Liver (tissue), 10 donors: ENCODE measurements at places on chromosomes 12 and 14.

DNA sequence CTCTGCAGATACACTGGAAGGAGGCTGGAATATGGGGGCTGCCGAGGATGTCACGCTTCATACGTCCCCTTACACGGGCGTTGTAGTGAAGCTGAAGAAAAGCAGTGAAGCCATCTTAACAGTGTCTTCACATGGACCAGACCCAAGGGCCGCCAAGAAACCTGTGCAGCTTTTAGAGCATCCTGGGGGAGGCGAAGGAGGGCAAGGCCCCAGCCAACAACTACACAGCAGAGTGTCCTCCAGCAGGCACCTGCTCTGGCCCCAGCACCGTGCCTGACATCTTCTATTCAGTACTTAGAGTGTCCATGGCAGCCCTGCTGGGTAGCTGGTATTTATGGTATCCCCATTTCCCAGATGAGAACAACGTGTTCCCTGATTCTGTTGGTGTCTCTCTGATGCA lies 48.9 kb upstream of the RIN3 start:
- DNase-seq: no peak

DNA sequence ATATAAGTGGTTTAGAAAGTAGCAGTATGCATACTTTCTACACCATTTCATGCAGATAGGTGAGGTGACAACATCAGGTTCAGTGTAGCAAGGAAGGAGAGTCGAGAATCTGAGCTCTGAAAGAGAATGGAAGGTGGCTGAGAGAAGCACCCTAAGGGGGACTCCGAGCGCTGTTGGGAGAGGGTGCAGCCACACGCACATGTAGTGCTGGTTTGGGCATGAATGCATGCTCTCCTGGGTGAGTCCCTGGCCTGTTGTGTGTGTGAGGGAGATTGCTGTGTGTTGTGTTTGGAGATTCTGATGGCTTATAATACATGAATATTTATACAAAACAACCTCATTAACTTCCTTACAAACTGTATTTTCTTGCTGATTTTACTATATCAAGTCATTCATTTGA lies 180.3 kb upstream of the LRIG3 start:
- DNase-seq: no peak

DNA sequence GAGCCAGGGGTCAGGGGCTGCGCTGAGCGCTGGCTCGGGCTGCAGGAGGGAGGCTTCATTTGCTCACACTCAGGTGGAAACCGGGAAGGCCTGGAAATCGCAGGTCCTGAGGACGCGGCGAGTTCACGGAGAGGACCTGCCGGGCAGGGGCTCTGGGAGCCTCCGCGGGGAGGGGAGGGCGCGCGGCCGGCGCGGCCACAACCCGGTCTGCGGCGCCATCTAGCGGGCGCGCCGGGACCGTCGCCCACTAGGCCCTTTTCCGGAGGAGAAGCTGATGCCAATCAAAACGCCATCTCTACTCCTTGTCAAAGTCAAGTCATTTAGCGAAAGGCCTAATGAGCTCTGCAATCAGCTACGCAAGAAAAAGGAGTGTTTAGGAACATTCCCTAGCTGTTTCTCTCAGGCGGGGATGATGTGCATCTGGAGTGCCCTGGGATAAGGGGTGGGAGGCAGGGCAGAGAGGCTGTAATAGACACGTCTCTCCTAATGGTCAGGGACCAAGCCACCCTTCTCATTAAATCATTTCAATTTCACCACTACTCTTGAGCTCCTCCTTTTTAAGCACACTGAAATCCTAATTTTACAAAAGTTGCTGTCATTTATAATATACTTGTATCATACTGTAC lies 885.8 kb upstream of the TMEM132C start:
- DNase-seq: peak; percentile 60

GRCh38 chr12:49093792-49094159 lies 825 bp downstream of the DHH start:
- no peak for DNase-seq

DNA sequence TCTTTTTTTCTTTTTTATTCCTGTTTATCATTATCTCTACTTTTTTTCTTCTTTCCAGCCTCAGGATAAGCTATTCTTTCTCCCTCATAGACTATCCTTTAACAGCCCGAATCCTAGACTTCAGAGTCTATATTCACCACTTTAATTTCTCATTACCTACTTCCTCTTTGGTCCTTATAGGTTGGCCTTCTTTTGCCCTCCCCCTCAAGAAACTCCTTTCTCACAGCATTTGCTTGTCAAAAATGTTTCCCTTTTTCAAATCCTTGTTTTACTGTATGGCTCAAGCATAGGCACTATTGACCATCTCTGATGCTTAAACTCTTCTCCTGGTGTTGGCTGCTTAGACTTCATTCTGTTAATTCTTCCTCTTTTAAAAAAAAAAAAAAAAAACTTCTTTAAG lies 52.5 kb downstream of the KIAA0586 start:
- DNase-seq: no peak

GRCh38 chr12:58803908-58804307 lies 116.4 kb downstream of the LRIG3 start:
- no peak for DNase-seq

- no peak for DNase-seq
Observed at GRCh38 chr12:111687255-111687654, 1.4 kb downstream of the ACAD10 start.

DNA sequence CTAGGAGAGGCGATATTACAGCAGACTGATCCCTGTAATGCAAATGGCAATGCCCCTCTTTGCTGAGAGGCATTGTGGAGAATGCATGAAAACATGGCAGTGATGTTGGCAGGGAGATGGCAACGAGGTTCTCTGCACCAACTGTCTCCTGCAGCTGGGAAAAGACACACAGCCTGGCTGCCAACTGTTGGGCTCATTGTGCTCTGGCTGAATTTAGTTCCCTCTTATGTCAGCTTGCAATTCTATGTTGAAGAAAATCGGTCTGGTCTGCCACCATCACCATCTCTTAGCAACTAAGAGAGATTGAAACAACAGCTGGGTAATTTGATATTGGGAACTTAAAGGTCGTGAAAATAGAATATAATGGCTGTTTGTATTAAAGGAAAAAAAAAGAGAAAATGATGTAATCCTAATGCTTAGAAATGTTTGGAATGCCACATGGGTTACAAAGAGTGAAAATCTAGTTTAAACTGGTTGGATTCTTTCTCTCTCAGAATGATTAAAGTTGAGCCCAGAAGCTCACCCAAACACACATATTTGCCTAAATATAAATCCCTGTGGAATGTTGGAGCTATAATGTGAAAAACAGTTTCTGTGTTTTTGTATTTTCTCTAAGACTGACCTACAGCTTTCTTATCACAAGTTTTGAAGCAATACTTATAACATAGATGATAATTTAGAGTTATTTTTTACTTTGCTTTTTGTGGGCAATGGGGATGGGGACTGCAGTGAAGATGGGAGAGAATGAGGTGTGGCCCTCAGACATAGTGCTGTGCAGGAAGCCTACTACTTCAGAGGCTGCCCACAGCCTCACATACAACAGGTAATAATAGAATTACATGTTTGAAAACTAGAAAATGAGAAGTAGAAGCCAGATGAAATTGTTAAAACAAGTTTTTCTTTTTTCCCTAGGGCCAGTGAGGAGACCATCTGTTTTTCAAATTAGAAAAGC lies 143.7 kb downstream of the AKAP6 start:
- DNase-seq: no peak

DNA sequence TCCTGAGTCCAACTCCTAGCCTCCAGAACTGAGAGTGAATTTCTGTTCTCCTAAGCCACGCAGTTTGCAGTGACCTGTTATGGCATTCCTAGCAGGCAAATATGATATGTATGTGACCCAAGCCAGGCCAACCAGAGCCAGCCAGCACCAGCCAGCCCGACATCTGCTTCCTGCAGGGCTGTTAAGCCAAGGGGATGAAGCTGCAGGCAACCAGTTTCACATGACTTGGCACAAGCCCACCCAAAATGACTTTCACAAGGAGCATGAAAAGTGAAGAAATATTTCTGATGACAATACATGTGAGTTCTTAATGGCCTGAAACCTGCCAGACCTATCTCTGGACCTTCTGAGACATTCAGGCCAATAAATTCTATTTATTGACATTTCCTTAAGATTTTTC lies 68.1 kb downstream of the ITPK1 start:
- no peak for DNase-seq

GRCh38 chr12:76782526-76782925 lies 18.6 kb downstream of the ZDHHC17 start:
- no peak for DNase-seq

- DNase-seq: no peak
Observed at GRCh38 chr12:87157791-87158190, 871.4 kb downstream of the C12orf50 start.

DNA sequence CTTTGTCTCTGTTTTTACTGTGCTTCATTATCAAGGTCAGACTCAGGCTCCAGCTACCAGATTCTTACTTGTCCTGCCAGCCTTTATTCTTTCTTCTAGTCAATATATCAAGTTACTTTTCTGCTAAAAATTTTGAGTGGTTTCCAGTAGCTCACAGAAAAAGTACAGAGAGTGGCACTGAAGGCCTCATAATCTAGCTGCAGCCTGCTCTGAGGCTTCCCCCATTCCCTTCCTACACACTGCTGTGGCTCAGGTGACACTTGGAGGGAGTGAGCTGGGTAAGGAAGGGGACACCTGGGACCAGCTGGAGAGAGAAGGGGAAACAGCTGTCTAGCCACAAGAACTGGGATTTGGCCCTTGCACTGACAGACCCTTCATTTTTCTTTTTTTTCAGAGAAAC lies 25.4 kb downstream of the TTC6 start:
- DNase-seq: no peak

- DNase-seq: no peak
Observed at GRCh38 chr12:56715798-56716197, 9.3 kb downstream of the NACA start.

DNA sequence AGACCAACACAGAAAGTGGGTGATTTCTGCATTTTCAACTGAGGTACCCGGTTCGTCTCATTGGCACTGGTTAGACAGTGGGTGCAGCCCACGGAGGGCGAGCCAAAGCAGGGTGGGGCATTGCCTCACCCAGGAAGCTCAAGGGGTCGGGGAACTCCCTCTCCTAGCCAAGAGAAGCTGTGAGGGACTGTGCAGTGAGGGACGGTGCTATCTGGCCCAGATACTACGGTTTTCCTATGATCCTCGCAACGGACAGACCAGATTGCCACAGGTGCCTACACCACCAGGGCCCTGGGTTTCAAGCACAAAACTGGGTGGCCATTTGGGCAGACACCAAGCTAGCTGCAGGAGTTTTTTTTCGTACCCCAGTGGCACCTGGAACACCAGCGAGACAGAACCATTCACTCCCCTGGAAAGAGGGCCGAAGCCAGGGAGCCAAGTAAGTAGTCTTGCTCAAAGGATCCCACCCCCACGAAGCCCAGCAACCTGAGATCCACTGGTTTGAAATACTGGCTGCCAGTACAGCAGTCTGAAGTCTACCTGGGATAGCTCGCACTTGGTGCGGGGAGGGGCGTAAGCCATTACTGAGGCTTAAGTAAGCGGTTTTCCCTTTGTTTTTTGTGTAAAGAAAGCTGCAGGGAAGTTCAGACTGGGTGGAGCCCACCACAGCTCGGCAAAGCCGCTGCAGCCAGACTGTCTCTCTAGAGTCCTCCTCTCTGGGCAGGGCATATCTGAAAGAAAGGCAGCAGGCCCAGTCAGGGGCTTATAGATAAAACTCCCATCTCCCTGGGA lies 25.5 kb upstream of the NAA30 start:
- no peak for DNase-seq
